Activated T-helper 2 cell treated with anti-CD3 and anti-CD28 coated beads, Interferon-gamma antibody, Interleukin-2, Interleukin-4, amounts not matched to agents 10 μg/mL and 5 μg/mL and 100 μg/mL, durations not matched to agents 14 hours and 24 hours and 36 hours (primary cell): ENCODE measurements at places on chromosomes 3 and 15. TPM values are rescaled to one million over a fixed set of nuclear protein-coding genes. Genes with fewer than 3 reads are reported as not detected.

- no peak for DNase-seq
Observed at GRCh38 chr3:123713211-123713610, 128.4 kb upstream of the HACD2 start.

DNA sequence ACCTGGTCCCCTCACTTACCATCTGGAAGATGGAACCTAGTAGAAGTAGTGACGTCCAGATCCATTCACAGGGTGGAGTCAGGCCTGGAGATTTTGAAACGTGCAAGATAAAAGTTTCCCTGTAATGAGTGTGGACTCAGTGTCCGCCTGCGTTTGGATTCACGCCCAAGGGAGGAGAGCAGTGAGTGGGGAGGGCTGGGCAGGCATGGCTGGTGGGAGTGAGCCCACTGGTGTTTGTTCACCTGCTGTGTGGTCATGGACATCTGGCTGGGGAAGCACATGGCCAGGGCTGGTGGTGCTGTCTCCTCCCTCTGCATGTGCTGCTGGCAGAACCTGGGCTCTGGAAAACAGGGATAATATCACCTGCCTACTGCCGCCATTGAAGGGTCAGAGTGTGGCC lies 37.0 kb downstream of the RLBP1 start:
- DNase-seq: no peak

WNT7A gene
- total RNA-seq: not detected in 2 replicates

AHSG gene
- total RNA-seq: not detected in 2 replicates

- DNase-seq: no peak
Observed at GRCh38 chr15:93168910-93169309, 79.9 kb upstream of the RGMA start.

SMCO1 gene
- not detected in 2 replicates for total RNA-seq

HMCES gene
- total RNA-seq: 63.6 and 70.7 TPM in 2 replicates

DNA sequence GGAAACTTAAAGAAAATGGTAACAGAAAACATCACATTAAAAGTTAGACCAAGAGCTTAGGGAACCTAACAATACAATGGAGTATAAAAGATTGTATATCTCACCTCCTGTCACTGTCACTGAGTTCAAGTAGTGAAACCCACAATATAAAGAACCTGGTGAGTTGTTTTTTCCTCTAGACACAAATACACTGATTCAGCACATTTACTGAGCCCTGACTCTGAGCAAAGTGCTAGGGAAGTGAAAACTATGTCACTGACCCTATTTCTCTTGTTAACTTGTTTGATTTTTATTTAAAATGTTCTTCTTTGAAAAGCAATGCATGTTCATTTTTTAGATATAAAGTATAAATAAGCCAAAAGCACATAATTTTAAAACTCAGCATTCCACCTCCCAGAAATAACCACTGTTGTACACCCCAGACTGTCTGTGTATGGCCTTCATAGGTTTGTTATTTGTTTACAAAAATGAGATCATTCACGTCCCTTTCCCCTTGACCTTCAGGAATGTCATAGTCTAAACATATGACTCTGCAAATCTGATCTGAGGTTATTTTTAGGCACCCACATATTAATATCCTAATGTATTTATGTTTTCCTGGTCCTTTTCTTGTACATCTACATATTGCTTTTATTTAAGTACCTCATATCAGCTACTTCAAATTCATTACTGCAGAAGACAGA lies 69.2 kb upstream of the CSTA start:
- DNase-seq: no peak

DNA sequence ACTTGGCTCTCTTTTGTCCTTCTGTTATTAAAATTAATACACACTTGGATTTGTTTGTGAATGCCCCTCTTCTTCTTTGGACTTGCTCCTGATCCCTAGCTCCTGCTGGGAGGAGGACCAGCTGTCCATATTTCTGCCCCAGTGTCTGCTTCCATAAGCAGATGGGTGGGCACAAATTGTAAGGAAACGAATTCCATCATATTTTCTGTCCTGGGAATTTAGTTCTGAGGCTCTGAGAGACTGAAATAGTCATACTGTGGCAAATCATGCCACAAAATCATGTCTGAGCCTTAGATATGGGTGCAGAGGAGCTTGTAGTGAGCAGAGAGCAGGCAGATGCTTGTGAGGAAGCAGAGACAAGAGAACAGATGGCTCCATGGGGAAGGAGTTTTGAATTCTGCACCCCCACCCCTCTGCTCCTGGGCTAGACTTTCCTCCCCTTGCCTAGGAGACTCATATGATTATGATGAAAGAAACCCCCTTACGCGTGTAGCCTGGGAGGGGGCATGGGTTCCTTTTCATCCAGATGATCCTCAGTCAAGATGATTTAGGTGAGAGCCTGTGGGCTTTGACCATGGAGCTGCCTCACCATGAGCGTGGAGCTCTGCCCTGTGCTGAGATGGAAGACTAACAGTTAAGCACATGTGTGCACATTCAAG lies 50.6 kb downstream of the SV2B start:
- no peak for DNase-seq

DNA sequence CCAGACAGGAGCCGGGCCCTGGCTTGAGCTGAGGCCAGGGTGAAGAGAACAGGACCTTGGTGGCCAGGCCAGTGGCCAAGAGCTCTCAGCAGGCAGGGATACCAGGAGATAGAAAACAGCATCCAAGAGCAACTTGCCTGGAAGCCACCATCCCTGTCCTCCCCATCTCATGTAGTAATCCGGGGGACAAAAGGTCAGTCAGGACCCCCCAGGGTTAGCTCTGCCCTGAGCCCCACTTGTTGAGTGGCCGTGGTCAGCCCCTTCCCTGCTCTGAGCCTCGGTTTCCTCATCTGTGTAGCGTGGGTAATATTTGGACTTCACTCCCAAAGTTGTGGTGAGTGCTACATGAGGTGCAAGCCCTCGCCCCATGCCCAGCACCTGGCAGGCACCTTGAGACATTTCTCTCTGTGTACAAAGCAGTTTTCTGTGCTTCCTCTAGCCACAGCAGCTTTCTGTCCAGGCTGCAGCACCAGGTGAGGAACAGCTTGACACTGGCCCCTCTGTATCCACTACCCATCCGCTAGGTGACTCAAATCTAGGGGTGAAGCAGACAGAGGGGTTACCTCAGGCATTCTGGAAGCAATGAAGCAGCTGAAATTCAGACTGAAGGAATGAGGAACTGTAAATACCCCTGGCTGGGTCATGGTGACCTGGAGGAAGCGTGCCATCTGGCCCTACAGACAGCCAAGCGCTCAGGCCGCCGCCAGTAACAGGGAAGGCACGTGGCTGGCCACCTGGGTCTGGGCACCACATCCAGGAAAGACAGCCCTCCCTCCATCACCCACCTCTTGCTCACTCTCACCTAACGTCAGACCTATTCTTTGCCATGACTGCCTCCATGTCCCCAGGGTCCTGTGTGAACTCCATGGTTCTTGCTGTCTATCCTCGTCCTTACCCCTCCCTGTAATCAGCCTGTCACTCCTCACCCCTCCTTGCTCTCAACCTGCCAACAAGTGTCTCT lies 6.7 kb downstream of the CISH start:
- no peak for DNase-seq

C3orf33 gene
- 1.7 and 2.1 TPM in 2 replicates for total RNA-seq

DNA sequence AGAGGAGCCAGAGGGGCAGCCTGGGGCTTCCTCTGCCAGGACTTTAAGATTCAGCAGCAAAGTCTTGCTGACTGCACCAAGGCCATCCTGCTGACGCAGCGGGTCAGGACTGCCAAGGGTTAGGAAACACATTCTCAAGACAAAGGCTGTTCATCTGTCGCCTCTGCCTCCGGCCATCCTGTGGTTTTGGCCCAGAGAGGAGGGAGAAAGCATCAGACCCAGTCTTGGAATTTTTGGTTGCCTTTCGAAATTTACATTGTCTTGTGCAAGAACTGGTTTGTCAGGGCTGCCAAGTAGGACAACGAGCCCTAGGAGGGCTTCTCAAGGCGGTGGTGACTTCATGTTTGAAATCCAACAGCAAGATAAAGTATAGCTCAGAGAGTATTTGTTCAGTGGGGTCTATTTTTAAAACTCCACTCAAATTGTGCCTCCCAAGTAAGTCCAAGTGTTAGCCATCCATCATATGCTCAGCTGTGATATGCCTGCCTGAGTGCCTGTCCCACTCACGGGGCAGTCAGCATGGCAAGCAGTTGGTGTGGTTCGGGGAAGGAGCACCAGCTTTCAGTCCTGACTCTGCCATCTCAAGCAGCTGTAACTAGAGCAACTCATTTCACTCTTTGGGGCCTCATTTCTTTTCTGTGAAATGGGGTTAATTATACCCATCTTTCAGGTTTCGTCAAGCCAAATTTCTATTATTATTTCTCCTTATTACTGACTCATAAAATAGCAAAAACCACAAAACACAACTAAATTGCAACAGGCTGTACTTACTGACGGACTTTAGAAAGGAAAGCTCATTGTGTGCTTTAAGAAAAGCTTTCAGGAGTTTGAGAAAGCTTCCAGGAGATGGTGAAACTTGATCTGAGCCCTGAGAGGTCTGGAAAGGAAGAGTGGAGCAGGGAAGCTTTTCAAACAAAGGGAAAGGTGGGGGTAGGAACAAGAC lies 42.4 kb upstream of the RHO start:
- DNase-seq: no peak

DNA sequence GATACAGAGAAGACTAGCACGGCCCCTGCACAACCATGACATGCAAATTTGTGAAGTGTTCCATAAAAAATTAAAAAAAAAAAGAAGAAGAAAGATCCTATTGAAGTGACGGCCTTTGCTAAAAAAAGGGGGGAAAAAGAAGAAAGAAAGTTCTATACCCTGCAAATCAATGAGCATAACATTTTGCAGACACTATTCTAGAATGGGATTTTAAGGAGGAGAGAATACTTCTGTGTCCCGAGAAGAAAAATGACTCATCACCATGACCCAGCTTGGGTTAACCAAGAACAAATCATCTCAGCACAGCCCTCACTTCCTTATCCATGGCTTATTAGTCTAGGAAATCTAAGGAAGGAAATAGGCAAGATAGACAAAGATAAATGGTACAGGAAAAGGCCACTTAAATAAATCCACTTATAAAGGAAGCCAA lies 7.4 kb upstream of the SH3BP5 start:
- DNase-seq: no peak

DNA sequence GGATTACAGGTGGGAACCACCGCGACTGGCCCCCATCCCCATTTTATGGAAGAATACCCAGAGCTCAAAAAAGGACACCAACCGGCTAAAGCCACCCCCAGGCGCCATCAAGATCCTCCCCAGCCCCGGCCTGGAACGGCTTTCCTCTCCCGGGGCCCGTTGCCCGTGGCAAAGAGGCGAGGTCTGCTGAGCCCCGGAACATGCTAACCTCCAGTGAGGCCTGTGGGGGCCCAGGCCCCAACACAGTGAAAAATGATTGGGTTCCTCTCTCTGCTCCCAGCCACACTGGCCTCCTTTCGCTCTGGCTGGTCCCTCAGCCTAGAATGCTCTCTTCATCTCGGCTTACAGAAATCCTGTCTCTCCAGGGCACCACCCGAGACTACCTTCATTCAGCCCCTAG lies 46.5 kb upstream of the SMAD6 start:
- no peak for DNase-seq

GRCh38 chr3:128009952-128010846 lies 42.0 kb upstream of the SEC61A1 start:
- no peak for DNase-seq

GRCh38 chr15:77009646-77010311 lies 14.9 kb downstream of the PSTPIP1 start:
- no peak for DNase-seq

MYL3 gene
- not detected in 2 replicates for total RNA-seq

EOMES gene
- total RNA-seq: 5.2 and 5.6 TPM in 2 replicates

DNA sequence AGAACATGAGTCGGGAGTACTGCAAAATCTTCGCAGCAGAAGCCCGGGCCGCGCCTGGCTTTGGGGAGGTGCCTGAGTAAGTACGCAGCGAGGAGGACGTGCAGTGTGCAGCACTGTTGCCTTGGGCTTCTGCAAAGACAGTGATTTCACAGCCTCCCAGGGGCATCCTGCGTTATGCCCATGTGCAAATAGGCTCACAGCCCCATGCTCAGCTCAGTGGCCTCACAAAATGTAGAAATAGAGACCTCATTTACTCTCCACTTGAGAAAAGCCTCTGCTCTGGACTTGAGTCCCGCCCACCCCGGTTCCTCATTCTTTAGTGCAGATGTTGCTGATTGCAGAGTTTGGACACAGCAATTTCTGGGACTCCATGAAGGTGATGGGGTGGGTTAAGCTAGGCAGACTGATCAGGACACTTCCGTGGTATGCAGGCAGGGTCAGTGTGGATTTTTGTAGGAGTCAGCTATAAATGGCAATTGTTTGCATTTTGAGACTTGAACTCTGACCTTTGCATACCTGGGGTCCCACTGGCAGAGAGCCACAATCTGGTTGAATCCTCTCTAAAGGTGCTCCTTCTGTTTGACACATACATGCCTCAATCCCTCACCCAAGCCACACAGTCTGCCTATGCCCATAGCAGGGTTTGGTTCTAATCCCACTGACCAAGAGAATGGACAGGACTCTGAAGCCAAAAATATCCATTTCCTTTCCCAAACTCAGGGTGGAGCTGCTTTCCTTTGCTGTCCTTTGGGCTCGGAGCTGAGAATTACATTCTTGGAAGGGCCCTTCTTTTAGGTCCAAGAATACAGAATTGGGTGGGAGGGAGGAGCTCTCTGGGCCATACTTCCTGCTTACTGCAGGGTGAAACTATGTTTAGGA lies 20.7 kb upstream of the SLC28A1 start:
- no peak for DNase-seq

DNA sequence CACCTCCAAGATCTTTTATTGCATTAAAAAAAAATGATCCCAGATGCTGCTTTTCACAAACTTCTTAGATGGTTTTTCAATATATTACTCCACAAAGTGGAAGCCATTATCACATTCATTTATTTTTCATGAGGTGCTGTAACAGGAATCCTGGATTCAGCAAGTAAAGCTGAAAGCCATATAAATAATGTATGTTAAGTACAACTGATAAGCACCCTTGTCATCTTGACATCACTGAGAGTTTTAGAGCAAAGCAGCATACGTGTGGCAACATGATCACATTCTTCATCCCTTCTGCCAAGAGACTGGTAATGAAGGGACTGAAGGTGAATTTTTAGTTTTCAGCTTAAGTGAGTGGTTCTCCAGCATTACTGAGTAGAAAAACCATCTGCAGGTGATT lies 44.9 kb upstream of the LRRFIP2 start:
- DNase-seq: no peak

DNA sequence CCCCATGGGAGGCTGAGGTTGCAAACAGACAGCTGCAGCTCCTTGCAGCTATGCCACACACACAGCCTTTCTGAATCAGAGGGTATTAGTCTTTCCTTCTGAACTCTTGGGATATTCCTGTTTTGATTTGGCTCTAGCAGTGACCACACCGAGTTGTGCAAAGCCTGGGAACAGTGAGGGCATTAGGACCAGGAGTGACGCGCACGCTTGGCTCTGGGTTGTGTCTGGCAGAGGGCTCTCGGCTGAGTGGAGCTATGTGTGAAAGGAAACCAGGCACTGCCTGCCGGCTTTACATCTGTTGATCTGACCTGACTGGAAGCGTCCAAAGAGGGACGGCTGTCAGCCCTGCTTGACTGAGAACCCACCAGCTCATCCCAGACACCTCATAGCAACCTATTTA lies at the start of gene GALNT15:
TSS of gene GALNT15 (plus strand) at position 292 of the 400 bp plus-strand sequence. CDS start 472 bp downstream, outside the sequence.
- DNase-seq: no peak
